ENCODE measurements at places on chromosomes 2 and 18.

- no peak for DNase-seq
These were observed 13.2 kb downstream of the SERPINE2 start for GRCh38 chr2:224025874-224026273.

DNA sequence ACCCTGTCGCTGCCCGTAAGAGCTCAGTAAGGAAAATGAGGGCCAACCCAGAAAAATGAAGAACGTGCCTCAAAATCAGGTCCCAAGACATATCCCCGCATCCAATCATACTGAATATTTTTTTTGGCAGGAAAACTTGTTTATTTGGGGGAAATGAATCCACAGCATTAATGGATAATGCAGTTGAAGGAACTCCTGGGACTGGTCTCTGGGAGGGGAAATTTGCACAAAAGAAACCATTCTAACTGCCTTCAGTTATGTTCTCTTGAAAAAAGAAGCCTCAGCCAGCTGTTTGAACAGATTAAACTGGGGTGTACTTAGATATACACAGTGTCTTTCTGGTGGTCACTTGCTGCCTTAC lies 61.3 kb downstream of the SPRED2 start:
- no peak for DNase-seq

DNA sequence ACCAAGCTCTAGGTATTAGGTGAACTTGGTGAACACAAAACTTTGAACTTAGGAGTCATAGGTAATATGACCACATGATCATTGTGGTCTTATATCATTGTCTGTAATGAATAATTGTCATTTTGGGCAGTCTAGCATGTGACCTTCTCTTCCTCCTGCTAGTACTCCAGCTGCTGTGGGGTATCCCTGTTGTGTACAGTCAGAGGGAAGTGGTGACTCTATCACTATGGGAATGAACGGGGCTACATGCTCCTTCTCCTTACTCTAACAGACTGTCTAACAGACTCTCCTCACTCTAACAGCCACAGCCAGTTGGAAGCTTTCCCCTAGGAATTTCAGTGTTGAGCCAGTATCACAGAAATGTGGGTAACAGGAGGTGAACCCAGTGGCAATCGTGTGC lies 68.2 kb upstream of the NEDD4L start:
- no peak for DNase-seq

GRCh38 chr18:57621246-57621604 lies 411 bp downstream of the NARS1 start:
- no peak for DNase-seq

- DNase-seq, result peak; percentile 27
These were observed 672.2 kb upstream of the ACVR2A start for GRCh38 chr2:147172493-147173188.

DNA sequence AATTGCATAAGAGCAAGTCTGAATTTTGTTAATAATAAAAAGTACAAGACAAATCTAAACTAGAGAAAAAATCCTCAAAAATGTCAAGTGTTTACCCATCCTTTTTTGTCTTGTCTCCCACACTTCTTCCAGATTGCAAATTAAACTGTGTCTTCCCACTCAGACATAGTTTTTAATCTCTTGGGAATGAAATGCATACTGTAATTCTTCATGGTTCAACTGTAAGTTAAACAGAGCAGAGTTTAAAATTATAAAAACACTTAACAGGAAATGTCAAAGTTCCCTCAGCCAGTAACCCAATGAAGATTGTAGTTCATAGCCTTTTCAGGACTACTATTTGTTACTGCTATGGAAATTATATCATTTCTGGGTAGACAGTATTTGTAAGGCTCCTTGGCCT lies 171.8 kb downstream of the UBE2E3 start:
- DNase-seq, result no peak

DNA sequence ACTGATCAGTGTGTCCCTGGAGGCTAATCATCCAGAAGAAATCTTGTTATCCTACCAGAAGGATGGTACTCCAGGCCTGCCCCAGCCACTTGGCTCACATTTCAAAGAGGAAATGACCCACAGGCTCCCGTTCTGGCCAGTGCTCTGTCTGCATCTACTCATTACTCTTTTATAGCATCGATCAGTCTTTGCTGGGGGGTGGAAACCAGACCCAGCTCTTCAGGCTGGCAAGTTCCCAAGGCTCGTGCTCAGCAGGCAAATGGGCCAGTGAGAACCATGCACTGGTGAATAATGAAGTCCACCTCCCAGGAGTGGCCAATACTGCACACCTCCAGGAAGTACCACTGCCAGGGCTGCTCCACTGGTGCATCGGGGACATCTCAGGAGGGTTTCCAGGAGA lies 38.8 kb downstream of the DNER start:
- no peak for DNase-seq

DNA sequence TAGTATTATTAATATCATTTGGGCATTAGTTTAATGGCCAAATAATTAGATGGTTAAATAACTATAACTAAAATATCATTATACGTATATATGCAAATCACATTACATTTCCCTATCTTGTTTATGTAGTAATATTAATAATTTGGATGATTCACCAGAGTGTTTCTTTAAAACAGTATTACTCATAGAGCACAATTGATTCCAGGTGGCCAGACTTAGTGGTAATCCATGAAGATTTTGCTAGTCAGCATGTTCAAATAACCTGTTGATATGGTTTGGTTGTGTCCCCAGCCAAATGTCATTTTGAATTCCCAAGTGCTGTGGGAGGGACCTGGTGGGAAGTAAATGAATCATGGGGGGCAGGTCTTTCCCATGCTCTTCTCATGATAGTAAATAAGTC lies 782.3 kb downstream of the LRP1B start:
- no peak for DNase-seq

DNA sequence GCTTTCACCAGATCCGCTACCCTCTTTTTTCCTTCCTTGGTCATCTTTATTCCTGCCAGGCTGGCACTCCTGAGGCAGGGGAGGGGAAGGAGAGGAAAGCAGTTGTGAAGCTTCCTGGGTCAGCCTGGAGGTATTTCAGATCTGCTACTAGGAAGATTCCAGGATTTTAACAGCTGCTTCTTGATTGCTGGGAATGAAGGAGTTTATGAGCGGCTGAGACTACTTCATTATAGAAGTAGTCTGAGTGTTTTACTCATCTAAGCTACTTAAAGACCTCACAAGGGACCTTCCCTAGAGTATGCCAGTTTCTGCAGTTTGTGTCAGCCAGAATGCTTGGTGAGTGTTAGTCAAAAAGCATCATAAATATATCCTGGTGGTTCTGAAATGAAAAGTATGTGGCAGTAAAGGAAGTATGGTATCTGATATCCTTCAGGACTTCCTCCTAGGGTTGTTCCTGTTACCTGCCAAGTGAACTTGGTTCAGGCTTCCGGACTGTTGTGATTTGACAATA lies 1.9 kb downstream of the TANC1 start:
- DNase-seq, result no peak

DNA sequence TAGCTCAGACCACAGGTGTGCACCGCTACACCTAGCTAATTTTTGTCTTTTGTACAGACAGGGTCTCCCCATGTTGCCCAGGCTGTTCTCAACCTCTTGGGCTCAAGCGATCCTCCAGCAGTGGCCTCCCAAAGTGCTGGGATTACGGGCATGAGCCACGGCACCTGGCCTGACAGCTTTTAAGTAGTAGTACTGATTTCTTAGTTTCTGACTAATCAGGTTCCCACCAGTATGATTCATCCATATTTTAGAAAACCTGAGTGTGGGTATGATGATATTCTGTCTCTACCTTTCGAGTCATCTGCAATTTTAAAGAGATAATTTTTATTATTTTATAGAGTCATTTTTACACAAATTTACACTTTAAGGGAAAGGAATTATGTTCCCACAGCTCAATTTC lies 46.4 kb upstream of the GULP1 start:
- no peak for DNase-seq

GRCh38 chr18:55506074-55506473 lies 81.9 kb downstream of the TCF4 start:
- DNase-seq, result no peak

GRCh38 chr2:178250429-178250828 lies 56.1 kb downstream of the OSBPL6 start:
- DNase-seq, result no peak

GRCh38 chr18:12092398-12093229 lies 1.0 kb upstream of the ANKRD62 start:
- DNase-seq, result no peak

DNA sequence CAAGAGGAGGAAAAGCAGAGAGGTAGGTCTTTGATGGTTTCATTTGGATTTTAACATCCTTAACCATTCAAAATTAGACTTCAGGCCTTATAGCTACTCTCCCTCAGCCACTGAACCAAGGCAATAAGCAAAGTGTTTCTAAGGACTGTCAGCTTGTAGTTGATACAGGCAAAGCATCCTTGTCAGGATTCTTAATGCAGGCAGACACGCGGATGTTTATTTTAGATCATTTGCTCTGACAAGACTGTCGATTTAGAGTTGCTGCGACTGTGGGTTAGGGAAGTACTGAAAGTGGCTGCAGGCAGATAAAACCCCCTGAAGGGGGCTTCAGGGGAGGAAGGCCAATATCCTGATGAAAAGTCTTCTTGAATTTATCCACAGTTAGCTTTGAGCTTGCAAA lies 46.6 kb downstream of the CDH20 start:
- DNase-seq, result no peak

All from head of caudate nucleus (tissue), 42 donors.